ENCODE measurements at places on chromosomes 5 and 9.

GRCh38 chr9:2413160-2413805 is 208.3 kb upstream of the VLDLR start:
- peak; percentile 14 for DNase-seq

- peak; percentile 44 for DNase-seq
Observed at GRCh38 chr9:128251732-128252100, 24.1 kb downstream of the GOLGA2 start.

DNA sequence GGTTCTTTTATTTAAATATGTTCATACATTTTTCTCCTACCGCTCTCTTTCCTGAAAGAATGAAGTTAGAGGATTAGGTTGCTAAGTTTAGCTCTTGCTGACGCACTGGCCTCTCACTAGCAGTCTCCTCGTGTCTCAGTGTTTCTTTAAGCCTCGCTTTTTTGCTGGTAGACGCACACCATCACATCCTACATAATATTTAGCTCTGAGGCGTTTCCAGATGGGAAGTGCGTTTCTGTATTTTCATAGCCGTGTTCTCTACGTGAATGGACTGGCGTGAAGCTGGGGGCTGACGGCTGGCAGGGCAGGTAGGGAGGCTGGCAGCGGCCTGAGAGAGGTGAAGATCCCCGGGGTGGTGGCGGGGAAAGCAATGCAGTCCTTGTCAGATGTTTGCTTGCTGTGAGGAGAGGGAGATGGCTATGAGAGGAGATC is 79.2 kb upstream of the SPRY4 start:
- DNase-seq, result no peak

GRCh38 chr9:75997206-75997605 is 106.7 kb downstream of the PCSK5 start:
- DNase-seq, result no peak

DNA sequence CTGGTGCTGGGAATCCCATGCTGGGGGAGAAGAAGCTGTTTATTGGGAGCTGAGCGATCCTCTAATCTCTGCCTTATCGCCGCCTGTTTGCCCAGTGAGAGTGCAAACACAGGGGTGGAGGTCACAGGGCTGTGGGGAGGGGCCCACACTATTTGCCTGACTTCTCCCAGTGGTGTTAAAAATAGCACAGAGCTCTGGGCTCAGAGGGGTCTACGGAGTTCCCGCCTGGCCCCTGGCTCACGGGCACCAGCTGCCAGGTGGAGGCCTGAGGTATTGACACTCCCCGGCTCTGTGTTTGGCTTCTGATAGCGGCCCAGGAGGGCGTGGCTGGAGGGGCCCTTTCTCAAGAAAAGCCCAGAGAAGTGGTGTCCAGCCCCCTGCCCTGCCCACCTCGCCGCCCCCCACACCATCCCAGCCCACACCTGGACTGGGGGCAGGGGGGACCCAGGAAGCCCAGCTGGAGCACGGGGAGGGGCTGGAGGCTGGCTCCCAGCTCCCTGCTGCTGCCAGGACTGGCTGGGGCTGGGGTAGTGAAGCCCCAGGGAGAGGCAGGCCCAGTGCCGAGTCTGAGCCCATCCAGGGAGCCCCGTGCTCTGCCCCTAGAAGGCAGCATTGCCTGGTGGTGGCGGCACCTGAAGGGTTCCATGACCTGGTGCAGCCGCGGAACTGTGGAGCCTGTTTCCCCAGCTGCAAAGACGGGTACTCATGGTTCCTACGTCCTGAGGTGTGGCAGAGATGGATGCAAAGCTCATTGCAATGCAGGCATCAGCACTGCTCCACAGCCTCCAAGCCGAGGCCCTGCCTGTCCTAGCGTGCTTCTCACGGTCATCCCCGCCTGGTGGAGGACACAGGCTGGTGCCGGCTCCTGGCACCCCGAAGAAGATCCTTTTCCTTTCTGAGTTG is 35.7 kb upstream of the EGFL7 start:
- no peak for DNase-seq

GRCh38 chr5:137622850-137623249 is 113.0 kb downstream of the KLHL3 start:
- DNase-seq, result no peak

DNA sequence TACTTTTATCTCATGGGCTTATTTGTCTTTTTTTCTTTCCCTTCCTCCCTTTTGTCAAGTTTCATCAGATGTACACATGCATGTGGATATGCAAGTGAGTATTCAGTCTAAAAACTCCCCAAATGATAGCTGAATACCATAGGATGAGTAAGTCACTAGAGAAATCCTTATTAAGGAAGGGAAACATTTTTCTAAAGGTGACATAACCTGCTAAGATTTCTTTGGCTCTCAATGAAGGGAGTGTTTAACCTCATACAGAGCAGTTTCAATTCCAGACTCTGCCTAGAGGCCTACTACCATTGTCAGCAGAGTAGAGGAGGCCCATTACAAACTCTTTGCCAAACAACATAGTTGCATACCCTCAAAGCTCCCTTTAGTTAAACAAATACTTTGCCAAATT is 192.4 kb downstream of the ARHGEF28 start:
- peak; percentile 70 for DNase-seq

DNA sequence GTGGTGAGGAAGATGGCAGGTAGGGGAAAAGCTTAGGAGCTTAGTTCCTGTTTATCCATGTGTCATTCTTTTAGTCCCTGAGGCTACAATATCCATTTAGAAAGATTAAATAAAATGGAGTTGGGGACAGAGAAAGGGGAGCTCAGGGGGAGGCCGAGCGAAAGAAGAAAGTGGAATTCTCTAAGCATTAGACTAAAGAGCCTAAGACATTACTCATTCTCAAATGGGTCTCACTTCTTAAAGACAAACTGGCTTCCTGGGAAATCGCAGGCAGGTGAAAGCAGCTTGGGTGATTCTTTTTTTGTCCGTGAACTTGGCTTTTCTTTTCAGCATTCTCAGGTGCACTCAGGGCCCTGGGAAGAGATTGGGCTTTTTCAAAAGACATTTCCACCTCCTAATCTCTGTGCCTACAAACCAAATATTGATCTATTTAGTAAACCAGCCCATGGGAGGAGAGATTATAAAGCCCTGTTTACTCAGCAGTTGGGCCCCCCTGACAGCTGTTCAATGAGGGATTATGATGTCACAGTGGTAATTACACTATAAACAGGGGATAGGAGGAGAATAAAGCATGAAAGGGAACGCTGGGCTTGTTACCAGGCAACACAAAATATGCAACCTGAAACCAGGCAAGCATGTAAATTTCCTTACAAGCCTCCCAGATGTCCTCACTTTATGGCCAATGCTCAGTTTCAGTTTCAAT is 584.0 kb downstream of the ACTL7B start:
- DNase-seq, result peak; percentile 73

DNA sequence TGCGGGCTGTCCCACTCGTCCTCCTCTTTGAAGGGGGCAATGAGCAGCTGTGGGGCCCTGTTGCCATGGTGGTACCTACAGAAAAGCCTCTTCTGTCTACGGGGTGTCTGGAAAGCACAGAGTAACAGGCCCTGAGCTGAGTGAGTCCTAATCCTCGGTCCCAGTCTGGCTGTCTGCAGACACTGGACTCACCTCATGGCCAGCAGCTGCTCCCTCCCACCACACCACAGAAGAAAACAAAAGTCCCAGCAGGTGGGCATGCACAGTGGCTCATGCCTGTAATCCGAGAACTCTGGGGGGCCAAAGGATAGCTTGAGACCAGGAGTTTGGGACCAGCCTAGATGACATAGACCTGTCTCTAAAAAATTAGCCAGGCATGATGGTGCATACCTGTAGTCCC is 19.9 kb downstream of the P4HA2 start:
- DNase-seq, result no peak

DNA sequence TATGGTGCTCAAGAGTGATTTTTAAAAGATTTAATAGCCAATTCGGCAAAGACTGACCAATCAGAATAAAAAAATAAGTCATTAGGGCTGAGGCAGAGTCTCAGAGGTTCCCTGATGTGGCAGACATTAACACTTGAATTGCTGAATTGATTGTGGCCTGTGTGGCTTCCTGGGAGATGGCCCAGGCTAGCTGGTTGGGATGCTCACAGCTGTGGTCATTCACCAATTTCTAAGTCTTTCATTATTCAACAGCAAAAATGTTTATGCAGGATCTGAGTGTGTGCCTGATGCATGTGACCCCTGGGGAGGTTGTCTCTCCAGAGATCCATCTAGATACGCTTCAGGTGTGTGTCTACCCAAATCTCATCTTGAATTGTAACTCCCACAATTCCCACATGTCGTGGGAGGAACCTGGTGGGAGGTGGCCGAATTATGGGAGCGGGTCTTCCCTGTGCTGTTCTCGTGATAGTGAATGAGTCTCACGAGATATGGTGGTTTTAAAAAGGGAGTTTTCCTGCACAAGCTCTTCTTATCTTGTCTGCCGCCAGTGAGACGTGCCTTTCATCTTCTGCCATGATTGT is 632.6 kb upstream of the SEMA6A start:
- DNase-seq, result no peak

- peak; percentile 55 for DNase-seq
Observed at GRCh38 chr5:15105799-15106393, 234.3 kb upstream of the ANKH start.

DNA sequence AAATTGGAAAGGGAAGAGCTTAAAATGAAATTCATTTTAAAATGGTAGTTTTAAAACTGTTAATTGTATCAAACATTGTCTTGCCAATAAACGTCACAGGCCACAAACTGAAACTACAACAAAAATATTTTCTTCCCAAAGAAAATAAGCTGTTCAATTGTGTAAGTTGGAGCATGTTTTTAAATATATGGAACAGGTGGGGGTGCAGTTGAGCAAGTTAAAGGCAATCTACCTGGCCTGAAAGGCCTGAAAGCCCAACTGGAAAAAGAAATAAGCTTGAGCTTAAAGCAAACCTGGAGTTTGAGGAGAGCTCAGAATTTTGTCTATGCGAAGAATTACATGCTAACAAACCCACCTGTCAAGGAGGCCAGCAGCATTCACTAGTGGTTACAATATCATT is 439.5 kb downstream of the ACTL7B start:
- peak; percentile 10 for DNase-seq

GRCh38 chr5:87210743-87211142 is 56.9 kb upstream of the RASA1 start:
- DNase-seq, result no peak
